ENCODE measurements at places on chromosomes 2 and 18.

- no peak for DNase-seq
Measured at GRCh38 chr2:45072862-45073237, 63.6 kb upstream of the SIX2 start.

DNA sequence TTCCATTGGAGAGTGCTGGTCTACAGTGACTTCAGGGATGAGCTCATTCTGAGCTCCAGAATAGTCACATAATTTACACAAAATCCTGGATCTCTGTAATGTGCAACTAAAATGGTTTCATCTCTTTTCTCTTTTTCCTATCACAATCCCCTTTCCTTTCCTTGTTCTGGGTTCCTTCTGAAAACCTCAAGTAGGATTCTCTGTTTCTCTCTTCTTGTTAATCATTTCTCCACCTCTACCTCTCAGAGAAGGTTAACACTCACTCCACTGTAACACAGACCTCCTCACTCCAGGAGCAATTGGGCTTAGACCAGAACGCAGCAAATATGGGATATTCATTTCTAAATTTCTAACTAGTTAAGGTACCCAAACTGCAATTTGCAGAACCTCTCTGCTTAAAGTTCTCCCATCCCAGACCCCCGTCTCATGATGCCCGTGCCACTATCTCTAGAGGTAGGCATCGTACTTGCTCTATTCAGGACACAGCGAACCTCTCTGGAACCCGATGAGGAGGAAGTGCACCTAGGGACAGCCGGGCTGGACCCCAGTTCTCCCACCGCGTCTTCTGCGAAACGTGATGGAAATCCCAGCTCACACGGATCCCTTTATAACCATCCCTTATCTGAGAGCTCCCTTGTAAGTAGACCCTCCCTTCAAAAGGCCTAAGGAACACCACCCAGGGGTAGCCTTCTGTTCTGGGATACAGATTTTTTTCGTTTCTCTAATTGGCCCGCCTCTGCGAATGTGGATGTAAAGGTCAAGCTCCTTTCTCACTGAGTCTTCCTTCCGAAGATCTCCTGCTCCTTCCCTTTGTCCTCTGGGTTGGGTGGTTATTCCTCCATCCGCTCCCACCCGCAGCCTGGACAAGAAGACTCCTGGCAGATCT, 1.3 kb downstream of the FOXI3 start:
- DNase-seq = no peak

GRCh38 chr2:203470371-203470770, 64.7 kb downstream of the RAPH1 start:
- DNase-seq = no peak

DNA sequence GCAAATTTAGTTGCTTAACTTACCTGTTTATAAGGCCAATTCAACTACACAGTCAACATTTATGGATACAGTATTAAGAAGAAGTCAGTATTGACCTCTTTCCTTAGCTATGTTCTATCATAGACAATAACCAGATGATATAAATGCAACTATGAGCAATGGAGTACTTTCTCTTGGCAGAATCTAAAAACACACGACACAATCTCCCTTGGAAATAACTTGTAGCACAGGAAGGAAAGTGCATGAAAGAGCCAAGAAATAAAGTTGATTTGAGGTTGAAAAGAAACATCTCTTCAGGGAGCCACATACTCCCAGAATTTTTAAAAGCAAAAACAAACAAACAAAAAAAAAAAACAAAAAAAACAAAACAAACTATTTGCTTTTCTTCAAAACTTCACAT, 145.0 kb downstream of the EVA1A start:
- DNase-seq = no peak

- DNase-seq = no peak
Measured at GRCh38 chr18:54957296-54957832, 1.9 kb downstream of the CCDC68 start.

DNA sequence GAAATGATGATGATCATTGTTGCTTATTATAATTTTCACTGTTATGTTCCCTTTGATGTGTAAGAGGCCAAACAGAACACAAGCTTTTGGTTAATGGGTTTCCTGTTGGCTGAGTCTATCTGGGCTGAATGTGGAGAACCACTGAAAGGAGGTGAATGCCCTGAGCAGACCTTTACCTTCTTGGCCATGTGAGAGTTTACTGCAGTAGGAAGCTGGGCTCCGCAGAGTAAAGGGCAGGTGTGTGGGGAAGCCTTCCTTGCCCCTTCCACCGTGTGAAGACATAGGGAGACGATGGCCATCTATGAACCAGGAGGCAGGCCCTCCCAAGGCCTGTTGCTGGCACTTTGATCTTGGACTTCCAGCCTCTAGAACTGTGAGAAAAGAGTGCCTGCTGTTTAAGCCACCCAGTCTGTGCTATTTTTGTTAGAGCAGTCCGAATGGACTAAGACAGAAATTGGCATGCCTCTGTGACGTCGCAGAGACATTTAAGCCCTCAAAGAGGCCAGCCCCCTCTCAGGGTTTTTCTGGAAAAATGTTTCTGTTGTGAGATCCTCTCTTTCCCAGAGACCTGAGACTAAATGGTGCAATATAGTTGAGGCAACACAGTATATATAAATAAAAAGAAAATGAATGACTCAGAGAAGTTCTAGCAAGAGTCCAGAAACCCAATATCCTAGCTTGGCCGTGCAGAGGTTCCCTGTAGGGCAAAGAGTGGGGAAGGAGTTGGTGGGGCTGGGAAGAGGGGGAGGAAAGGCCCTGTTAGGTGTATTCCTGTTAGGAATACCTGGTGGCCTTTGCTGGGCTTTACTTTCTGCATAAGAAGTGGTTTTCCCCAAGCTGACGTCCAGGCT, 121.9 kb upstream of the LGALSL start:
- DNase-seq = no peak

DNA sequence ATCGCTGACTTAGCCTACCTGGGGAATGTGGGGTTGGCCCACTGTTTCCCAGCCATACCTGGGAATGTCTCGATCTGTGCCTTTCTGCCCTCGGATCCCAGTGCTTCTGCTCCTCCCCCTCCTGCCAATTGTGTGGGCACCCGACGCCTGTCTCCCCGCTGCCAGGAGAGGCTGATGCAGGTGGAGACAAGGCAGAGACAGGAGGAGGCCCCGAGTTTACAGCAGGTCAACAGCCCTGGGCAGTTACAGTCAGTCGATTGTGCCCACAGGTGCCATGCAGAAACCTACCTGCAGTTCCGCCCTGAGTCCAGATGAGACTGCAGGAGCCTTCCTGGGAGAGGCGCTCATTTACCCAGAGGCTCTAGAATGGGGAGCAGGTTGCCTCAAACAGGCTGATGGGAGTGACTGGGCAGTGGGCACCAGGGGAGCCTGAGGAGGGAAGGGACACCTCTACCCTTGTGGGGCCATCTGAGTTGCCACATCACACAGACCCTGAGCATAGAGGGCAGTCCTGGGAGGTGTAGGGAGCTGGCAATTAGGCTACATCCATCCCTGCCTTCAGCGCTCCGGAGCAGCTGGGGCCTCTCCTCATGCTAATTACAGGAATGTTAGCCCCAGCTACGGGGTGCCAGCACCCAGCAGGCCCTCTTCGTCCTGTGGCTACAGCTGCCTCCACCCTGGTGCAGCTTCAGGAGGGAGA, 300.1 kb downstream of the NDUFA10 start:
- DNase-seq = no peak

GRCh38 chr18:48982266-48982665, 31.5 kb upstream of the SMAD7 start:
- DNase-seq = no peak

- DNase-seq = no peak
Measured at GRCh38 chr2:110675679-110676078, 2.2 kb downstream of the BUB1 start.

DNA sequence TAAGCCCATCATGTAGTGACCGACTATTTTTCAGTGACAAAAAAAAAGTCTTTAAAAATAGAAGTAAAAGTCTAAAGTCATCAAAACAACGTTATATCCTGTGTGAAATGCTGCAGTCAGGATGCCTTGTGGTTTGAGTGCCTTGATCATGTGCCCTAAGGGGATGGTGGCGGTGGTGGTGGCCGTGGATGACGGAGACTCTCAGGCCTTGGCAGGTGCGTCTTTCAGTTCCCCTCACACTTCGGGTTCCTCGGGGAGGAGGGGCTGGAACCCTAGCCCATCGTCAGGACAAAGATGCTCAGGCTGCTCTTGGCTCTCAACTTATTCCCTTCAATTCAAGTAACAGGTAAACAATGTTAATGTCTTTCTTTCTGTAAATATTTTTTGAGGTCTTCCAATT, at the start of gene CD28:
TSS of gene CD28 (plus strand) at position 237 of the 400 bp plus-strand sequence. CDS start at position 295, 58 bp downstream.
- peak; percentile 85 for DNase-seq

DNA sequence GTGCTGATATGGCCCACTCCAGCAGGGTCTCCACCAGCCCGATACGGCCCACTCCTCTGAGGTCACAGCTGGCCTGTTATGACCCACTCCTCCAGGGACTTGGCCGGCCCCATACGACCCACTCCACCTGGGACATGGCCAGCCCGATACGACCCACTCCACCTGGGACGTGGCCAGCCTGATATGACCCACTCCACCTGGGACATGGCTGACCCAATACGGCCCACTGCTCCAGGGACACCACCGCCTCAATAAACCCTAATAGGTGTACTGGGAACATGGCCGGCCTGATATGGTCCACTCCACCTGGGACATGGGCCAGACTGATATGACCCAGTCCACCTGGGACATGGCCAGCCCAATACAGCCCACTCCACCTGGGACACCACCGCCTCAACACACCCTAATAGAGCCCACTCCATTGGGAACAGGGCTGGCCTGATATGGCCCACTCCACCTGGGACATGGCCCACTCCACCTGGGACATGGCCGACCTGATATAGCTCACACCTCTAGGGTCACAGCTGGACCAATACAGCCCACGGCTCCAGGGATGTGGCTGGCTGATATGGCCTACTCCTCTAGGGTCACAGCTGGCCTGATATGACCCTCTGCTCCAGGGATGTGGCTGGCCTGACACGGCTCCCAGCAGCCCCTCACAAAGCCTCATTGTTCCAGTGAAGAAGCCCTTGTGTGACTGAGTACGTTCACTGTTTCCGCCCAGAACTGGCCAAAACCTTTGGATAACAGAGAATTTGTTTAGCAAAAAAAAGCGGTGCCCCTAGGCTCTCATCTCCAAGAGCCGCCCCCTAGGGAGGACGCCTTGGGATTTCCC, 245.6 kb downstream of the HDAC4 start:
- no peak for DNase-seq

GRCh38 chr2:100589527-100589926, 26.7 kb downstream of the PDCL3 start:
- DNase-seq = no peak

GRCh38 chr2:235051436-235052260, 99.8 kb downstream of the SH3BP4 start:
- DNase-seq = no peak

- DNase-seq = no peak
Measured at GRCh38 chr2:133197156-133197555, 371.1 kb downstream of the NCKAP5 start.

DNA sequence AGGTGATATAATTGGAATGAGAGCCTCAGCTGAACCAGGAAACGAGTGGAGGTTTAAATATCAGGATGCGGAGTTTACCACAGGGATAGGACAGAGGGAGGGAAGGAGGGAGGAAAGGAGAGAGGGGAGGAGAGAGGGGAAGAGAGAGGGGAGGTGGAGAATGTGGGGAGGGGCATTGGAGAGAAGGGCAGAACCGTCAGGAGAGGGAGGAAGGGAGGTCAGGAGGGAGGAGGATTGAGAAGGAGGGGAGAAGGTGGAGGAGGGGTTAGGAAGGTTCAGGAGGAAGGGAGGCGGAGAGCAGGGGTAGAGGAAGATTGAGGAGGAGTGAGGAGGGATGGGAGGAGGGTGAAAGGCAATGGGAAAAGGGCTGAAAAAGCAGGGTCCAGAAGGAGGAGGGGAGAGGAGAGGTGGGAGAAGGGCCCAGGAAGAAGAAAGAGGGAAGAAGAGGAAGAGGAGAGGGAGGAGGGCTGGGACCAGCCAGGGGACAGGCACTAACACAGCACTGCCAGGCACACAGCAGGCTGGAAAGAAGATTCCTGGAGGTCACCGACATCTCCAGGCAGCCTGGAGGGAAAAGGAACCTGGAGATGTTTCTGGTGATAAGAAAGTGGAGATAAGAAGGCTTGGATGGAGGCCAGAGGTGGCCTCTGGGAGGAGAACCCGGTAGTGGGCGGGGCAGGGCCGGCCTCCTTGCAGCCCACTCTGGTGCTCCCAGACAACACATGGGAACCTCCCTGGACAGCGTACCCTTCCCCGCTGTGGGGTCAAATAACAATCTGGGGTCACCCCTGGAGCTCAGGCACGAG, 176.7 kb upstream of the SMAD2 start:
- no peak for DNase-seq

GRCh38 chr18:57077786-57078552, 68.9 kb upstream of the BOD1L2 start:
- DNase-seq = no peak

DNA sequence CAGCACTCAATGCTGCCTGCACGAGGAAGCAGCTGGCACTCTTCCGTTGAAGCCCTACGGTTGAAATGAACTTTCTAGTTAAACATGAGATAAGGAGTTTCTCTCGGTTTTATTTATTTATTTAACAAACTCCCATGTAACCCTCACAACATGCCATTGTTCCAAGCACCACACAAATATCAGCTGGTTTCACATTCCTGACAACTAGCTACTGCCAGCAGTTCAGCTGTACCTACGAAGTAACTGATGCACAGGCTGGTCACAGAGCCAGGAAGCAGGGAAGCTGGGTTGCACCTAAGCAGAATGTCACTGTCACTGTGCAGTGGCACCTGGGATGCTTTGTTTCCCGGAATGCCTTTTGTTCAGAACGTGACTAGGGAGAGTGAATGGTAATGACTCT, 18.1 kb downstream of the TIMM21 start:
- DNase-seq = no peak

DNA sequence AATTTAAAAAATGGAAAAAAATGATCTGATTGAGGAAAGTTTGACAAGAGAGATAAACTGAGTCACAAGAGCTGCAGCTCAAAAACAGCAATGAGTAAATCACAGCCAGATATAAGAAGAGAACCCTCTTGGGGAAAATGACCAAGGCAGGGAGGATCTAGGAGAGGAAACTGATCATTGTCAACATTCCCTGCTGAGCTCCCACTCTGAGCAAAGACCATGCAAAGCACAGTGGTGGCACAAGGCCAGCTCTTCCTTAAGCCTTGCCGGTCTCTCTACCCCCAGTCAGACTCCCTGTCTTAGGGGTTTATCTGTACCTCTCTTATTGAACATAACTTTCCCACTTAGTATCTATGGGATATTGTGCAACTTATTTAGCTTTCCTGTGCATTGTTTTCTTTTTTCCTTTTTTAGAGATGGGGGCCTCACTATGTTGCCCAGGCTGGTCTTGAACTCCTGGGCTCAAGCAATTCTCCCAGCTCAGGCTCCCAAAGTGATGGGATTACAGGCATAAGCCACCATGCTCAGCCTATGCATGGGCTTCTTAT, 54.0 kb upstream of the PPP1CB start:
- no peak for DNase-seq

DNA sequence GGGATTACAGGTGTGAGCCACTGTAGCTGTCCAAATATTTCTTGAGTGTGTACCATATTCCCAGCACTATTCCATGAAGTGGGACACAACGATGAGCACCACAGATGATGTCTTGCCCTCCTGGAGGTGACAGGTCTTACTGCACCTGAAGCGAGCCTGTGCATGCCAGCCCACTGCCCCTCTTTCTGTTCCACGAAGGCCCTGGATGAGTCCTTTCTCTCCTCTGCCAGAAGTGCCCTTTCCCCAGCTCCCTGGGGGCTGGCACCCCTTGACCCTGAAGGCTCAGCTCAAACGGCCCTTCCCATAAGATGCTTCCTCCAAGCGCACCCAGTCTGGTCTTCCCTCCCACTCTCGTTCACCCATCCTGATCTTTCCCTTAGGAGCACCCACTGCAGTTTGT, 5.5 kb downstream of the ATP6V1B1 start:
- no peak for DNase-seq

- DNase-seq = peak; percentile 28
Measured at GRCh38 chr2:216004697-216005283, 8.6 kb downstream of the MREG start.
